ENCODE measurements at places on chromosomes 4 and X.

- DNase-seq, result no peak
Observed at GRCh38 chr4:78971326-78971725, 32.1 kb upstream of the PAQR3 start.

DNA sequence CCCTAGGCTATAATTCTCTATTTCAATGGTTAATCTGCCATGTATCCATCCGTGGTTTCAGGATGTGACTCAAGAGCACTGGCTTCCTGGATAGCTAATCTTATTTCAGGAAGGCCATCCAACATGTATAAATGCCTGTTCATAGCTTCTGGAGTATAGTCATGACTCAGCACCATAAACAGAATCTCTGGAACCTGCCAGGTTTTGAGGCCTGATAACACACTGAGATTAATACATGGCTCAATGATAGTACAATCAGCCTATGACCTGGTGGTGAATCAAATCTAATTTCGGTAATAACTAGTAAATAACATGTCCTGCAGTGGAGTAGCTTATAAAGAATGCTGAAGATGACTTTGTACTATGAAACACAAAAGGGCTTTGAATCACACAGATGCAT, 5.7 kb upstream of the IL13RA2 start:
- no peak for DNase-seq

DNA sequence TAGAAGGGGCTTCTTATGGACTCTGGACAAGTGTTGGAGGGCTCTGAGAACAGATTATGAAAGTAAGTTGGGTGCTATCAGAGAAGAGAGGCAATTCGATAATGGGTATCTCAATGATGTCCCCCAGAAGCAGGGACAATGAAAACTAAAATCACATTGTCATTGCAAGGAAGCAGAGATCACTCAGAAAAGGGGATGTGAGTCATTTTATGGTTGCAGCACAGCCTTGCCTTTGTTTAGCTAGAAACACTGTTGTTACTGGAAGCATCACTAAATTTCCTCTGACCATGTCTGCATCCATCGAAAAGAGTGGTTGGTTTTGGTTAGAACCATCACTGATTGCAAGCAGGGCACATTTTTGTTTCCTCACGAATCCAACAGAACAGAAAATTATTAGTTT, 246.8 kb upstream of the NWD2 start:
- no peak for DNase-seq

DNA sequence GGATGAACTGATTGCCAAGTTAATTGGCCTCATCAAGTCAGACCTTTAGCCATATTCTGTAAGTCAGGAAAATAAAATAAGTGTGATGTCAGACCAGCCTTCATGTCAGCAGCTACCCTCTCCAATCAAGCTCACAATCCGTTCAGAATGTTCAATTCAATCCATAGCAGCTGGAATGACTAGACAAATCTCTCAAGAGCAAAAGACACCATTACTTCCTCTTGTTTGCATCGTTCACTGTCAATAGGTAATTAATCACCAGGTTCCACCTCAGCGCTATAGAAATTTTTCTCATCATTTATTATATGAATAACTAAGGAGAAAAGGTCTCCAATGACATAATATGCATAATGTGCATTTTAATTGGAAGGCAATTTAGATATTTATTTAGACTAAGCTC, 321.0 kb upstream of the GRIA3 start:
- no peak for DNase-seq

GRCh38 chr4:149158817-149159216, 656.8 kb downstream of the IQCM start:
- no peak for DNase-seq

DNA sequence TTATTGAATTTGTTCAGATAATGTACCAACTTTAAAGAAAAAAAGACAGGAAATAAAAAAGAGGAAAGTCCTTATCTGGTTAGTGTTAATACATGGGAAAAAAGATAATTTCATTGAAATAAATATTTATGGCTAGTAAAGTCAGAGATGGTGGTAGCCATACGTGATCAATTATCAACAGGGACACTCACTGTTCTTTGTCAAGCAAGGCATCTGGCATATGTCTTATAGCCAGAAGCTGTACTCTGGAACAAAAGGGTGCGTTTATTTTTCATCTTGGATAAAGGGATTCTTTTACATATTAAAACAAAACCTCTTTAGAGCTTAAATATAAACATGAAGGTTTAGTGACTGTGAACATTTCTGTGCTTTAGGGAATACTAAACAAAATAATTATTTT, 26.7 kb downstream of the HDX start:
- no peak for DNase-seq

DNA sequence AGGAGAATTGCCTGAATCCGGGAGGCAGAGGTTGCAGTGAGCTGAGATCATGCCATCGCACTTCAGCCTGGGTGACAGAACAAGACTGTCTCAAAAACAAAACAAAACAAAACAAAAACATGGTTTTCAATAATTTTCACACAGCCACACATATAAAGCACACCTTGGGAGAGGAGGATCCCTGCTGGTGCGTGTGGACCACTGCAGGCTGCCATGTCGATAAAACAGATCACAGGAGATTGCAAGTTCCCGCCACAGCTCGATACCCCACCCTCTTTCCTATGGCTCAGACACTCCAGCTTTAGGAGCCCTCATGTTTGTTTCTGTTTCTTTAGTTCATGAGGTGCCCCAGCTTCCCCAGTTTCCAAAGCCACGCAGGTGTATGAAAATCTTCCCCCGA, 31.3 kb upstream of the CLDN24 start:
- no peak for DNase-seq

GRCh38 chr4:120658772-120659171, 263.8 kb downstream of the PRDM5 start:
- DNase-seq, result no peak

GRCh38 chr4:184147858-184148737, 69.6 kb downstream of the ENPP6 start:
- no peak for DNase-seq

DNA sequence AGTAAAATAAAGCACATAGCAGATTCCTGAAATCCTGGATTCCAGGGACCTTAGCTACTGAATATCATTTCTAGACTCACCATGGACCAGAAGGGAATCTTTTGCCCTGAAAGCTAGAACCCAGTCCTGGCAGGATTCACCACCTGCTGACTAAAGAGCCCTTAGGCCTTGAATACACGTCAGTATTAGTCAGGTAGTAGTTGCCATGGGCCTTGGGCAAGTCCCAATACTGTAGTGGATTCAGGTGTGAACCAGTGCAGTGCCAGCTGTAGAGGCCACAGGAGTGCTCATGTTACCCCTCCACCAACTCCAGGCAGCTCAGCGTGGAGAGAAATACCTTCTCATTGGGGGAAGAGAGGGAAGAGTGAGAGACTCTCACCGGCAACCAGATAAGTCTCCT, 64.1 kb upstream of the UBQLN2 start:
- DNase-seq, result no peak

- no peak for DNase-seq
Observed at GRCh38 chr4:141995056-141995455, 358.7 kb downstream of the IL15 start.

DNA sequence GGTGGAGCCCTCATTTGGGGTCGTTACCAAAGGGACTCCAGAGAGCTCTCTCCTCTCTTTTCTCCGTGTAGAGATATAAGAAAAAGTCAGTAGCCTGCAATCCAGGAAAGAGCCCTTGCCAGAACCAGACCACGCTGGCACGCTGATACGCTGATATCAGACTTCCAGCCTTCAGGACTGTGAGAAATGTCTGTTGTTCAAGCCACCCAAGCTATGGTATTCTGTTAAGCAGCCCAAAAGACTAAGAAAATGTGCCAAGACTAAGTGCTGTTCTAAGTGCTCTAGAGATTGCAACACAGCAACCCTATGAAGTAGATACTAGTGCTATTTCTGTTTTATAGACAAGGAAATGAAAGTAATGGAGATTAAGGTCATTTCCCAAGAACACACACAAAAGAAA, 205.7 kb downstream of the CAMK2D start:
- DNase-seq, result no peak

- DNase-seq, result no peak
Observed at GRCh38 chrX:18151649-18152048, 69.0 kb downstream of the BEND2 start.

GRCh38 chr4:1403591-1404572, 2.4 kb downstream of the NKX1-1 start:
- DNase-seq, result peak; percentile 56

GRCh38 chrX:137151403-137151802, 117.6 kb upstream of the GPR101 start:
- DNase-seq, result peak; percentile 41

DNA sequence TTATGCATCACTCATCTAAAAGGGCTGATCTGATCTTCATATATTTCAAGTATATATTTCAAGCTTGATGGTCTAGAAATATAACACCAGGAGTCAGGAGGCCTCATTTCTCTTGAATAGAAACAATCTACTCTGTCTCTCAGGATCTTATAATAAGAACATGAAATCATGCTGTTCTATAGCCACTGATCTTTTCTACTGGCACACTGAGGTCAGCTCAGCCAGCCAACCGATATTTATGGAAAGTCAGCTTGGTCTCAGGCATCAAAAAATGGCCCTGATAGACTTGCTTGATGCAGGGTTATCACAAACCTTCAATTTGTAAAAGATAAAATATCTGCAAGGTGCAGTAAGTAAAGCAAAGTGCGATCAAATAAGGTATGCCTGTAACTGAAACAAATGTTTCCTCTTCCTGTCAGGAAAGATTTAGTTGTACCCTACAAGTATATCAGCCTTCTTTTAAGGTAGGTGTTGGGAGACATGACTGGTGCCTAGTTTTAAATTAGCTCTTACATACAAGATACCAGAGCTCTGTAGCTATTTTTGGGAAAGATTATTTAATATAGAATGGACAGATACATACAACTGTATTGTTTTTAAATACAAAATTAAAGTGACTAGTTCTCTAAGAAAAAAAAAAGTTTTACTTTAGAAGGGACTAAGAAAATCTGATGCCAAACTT, 63.4 kb downstream of the BMP3 start:
- no peak for DNase-seq

DNA sequence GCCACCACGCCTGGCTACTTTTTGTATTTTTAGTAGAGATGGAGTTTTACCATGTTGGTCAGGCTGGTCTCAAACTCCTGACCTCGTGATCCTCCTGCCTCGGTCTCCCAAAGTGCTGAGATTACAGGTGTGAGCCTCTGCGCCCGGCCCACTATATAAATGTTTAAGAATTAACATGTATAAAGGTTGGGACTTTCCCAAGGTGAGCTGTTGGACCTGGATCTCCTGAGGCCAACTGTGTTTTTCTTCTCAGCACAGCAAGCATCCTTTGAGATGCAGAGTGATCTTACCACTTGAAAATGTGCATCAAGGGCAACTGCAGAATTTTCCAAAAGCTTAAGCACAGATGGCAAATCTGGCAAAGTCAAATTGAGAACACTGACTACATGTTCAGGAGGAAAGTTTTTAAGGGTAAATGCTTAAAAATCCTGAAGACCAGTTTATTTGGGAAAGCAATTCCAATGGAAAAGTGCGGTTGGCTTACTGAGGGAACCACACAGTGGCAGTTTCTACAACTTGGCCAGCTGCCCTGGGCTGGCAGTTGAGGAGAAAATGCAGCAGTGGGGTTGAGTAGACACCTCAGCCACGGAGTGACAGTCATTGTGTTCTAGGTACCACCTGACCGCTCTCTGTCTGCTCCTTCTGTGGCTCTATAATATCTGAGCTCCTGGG, 168.9 kb downstream of the CBR4 start:
- peak; percentile 87 for DNase-seq

DNA sequence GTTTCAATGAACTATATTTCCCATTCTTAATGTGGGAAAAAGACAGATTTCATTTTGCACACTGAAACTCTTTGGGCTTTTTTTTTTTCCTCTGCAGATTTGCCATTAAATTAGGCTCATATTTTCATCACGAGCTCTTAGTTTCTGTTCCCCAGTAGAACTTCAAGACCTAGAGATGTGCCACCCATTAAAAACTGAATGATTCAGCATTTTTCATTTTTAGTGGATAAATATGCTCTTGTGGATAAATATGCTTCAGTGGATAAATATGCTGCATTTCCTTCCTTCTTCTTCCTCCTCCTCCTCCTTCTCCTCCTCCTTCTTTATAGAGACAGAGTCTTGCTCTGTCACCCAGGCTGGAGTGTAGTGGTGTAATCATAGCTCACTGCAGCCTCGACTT, 322.4 kb upstream of the PRKX start:
- DNase-seq, result no peak

DNA sequence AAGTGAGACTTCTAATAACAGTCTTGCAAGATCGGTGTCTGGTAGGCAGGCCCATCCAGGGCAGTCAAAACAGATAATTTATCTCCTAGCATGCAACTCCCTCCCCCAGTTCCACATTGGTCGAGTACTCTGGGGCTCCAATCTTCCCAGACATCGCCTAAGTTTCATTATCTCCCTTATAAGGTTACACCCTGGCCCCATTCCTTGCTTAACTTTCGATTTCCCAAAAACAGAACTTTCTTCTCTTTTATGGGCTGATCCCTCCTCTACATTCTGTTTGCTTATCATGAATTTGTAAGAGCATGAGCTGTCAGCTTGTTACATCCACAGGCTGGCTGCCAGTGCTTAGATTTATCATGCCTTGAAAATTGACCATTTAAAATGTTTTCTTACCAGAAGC, 471.3 kb downstream of the TECRL start:
- no peak for DNase-seq

DNA sequence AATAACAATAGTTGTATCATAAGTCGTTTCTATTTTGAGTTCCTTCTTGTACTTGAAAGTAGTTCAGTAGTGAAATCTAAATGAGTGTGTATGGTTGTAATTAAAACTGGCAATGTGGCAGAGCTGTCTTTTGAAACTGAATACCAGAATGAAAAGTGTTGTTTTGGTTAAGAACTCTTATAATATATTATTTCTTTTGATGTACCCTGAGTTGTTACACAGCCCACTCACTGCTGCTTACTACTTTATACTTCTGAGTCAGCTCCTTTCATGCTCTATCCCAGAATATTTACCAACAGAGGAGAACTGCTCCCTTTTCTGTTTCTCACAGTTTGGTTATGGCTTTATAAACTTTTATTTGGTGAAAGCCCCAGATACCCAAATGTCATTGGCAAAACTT, 28.8 kb downstream of the FAM199X start:
- no peak for DNase-seq

DNA sequence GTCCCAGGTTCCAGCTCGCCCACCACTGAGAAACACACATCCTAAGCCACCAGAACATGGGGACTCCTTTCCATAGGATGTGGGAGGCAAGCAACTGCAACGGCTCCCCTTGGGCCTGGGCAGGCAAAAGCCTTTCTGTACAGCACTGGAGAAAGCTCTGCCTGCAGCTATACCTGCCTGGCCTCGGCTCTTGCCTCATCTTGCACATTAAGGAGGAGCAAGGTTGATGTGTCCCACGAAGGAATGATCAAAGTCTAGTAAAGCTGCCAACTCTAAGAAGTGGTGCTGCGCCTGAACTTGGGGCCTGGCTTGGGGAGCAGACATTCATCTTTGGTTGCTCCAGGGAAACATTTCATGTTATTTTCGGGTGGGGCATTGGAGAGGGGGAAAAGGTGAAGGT, 19.6 kb downstream of the CCNG2 start:
- DNase-seq, result no peak

GRCh38 chr4:37873386-37873785, 17.5 kb upstream of the TBC1D1 start:
- DNase-seq, result no peak

GRCh38 chr4:2142630-2143427, 83.7 kb downstream of the NAT8L start:
- no peak for DNase-seq

Data from GM23338 (cell line).